ENCODE measurements at places on chromosomes 13 and 19.

GRCh38 chr13:51733374-51734298, 70.3 kb downstream of the DHRS12 start:
- no peak for DNase-seq

DNA sequence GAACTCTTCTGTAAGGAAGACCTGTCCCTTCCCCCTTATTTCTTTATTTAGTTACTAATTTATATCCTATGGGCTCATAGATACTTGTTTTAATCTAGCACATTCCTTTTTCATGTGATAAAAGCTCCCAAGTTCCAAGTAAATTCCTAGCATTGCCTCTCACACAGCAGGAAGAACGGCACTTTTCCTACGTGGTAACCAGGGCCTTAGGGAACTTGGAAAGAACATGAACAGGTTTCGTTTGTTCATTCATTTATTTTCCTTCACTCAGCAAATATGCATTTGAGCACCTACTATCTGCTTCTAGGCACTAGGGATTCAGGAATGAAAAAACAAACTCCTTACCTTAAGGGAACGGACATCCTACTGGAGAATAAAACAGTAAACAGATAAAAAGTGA, 125.1 kb downstream of the SIPA1L3 start:
- no peak for DNase-seq

GRCh38 chr13:64639206-64639605, 2590.9 kb downstream of the PCDH9 start:
- no peak for DNase-seq

- no peak for DNase-seq
Measured at GRCh38 chr13:35014606-35015213, 72.6 kb downstream of the NBEA start.

DNA sequence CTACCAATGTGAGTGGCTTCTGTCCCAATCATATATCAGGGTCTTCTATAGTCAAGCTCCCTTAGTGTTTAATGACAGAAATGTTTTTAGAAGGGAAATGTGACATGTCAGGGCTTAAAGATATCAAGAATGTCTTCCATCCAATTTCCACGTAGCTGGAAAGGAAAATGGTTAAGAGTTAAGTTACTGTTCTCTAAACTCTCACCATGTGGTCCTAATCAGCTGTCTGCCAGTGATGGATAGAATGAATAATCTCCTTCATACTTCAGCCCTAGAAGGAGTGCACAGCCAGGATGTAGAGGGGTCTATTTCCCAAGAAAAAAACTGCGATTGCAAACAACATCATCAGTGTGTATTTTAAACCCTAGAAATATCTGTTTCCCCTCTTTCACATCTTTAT, 36.3 kb downstream of the FLT1 start:
- no peak for DNase-seq

GRCh38 chr13:43494206-43494605, 292.6 kb downstream of the ENOX1 start:
- no peak for DNase-seq

GRCh38 chr13:78402708-78403400, 200.5 kb downstream of the POU4F1 start:
- no peak for DNase-seq

DNA sequence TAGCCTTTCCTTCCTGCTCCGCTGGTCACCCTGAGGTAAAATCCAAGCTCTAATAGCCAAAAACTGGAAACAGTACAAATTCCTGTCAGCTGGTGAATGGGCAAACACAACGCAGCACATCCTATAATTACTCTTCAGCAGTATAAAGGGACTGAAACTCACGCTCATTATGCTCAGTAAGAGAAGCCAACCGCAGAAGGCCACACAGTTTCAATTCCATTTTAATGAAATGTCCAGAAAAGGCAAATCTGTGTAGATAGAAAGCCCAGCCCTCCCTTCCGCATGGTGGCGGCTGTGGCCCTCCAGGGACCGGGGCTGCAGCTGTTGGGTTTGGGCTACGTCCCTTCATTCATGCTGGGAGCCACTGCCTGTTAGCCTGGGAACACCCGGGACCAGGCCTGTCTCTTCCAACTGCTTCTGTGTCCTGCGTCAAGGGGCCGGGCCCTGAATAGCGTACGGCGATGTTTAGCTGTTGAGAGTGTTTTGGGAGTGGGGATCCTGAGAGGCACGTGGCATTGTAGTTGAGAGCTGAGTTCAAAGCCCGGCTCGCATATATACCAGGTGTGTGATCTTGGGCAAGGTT, 23.5 kb downstream of the NKPD1 start:
- no peak for DNase-seq

DNA sequence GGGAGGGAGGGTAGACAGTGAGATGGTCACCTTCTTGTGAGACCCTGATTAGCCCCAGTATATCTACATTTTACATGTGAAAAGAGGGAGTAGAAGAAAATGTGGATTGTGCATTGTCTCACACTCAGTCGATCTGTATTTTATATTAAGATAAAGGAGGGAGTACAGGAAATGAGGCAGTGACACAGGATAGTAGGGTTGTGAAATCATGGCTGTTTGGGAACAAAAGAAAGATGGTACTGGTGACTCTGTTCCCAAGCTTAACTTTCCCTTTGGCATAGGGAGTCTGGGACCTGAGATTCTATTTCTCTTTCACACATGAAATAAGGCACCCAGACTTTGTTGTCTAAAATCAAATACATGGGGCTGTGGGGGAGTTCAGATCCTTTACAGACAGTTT, 194.7 kb downstream of the ABCC4 start:
- DNase-seq, result no peak

GRCh38 chr19:34597596-34597995, 79.4 kb downstream of the SCGB2B2 start:
- DNase-seq, result no peak

DNA sequence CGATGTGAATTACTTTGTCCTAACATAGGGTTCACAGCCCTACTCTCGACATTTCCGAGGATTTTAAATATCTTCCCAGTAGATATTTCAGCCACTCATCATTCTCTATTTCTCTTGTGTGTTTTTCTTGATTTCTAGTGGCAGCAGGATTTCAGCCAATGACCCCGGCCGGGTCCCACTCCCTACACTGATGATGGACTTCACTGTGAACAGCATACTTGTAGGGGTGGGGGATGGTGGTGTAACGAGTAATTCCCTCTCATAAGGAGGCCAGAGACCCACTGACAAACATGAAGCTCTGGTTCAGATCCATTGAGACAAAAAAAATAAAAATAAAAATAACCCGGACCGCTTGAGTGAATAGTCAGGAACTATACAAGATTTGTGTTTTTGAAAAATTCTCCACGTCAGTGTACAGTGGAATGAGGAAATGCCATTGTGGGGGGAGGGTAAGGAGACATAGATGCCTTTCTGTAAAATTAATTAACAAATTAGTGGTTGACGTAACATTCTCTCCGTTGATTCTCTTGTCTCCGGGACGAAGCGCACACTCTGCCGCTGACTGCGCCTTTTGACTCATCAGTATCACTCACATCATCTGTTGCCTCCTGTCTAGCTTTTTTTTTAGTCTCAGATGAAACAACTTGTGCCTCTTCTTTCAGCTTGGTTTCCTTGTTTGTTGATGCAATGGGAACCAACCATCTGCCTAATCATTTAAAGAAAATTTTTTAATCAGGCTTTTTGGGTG, 48.8 kb upstream of the IRS2 start:
- no peak for DNase-seq

GRCh38 chr13:26680123-26680450, 80.5 kb downstream of the GPR12 start:
- DNase-seq, result no peak

GRCh38 chr19:29551774-29552173, 26.0 kb downstream of the VSTM2B start:
- DNase-seq, result no peak

DNA sequence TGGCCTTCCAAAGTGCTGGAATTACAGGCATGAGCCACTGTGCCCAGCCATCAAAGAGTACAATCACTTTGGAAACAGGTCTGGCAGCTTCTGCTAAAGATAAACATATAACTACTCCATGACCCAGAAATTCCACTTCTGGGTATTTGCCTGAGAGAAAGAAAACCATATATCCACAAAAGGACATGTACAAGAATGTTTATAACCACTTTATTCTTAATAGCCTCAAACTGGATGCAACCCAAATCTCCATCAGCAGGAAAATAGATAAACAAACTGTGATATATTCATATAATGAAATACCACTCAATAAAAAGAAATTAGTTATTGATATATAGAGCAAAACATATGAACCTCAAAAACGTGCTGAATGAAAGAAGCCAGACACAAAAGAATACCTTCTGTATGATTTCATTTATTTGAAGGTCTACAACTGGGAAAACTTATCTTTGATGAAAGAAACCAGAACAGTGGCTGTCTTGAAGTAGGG, 40.5 kb downstream of the TEX26 start:
- DNase-seq, result no peak

DNA sequence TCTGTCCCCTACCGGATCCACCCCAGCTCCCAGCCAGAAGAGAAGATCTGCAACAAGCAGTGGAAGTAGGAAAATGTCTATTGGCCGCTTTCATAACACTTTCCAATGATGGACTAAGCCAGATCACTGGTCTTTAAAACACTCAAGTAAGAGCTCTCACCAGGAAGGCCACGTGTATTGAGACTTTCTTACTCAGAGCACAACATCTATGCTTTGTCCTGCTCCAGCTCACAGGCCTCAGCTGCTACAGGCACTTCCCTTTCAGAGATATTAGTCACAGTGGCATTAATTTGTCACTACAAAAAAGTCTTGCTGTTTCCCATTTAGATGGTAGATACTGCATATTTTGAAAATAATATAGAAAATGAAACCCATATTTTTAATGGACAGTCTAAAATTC, 164.2 kb downstream of the ABCC4 start:
- no peak for DNase-seq

DNA sequence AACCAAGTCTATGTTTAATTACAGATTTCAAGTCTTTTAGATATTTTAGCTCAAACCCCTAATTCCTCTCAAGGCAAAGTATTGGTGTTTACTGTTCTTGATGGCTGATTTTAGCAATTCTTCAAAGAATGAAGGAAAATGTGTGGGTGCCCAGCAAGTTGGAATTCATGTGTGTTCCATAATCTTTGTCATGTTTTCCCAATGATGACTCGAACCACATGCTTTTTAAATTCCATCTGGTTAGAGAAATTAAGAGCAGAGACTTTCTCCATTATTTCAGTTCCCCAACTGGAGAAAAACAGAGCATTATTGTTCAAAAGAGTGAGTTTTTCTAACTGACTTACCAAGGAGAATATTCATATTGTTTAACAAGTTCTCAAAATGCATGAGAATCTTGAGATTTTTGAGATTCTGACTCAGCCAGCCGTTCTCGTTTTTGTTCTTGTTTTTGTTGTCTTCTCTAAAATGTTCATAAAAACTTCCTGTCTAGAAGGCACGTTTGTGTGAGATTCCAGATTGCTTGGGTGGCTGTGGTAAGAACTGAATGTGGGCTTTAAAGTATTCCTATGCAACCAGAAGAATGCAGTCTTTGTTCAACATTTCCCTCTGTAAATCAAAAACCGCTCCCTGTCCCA, 404.7 kb downstream of the IRS2 start:
- no peak for DNase-seq

DNA sequence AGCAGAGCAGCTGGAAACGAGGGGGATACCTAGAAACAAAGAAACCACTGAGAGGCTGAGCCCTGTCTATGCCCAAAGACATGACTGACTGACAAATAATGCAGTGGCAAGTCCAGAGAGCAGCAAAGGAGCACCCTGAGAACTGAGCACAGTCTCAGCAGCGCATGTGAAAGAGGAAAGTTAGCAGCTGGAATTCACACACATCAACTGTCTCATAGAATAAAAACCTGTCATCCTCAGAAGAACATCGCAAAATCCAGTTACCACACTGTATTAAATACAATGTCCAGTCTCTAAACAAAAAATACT, 24.1 kb upstream of the DLEU7 start:
- no peak for DNase-seq

DNA sequence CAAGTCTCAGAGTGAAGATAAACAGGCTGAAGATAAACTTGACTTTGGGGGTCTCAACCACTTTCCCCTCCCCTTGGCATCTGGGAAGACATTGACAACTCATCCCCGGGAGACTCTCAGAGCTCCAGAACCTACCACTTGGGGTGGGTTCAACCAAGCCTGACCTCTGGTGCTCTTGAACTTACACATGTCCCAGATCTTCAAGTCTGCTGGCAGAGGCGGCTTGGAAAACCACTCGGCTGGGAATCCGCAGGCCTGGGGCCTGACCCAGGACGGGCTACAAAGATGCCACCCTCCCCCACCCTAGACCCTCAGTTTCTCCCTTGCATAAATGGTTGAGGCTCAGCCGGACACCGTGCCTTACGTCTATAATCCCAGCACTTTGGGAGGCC, 512 bp downstream of the LRRC8E start:
- no peak for DNase-seq

GRCh38 chr13:20053016-20053415, 94.5 kb downstream of the ZMYM2 start:
- no peak for DNase-seq

- no peak for DNase-seq
Measured at GRCh38 chr19:12664406-12665280, 1.9 kb downstream of the MAN2B1 start.

DNA sequence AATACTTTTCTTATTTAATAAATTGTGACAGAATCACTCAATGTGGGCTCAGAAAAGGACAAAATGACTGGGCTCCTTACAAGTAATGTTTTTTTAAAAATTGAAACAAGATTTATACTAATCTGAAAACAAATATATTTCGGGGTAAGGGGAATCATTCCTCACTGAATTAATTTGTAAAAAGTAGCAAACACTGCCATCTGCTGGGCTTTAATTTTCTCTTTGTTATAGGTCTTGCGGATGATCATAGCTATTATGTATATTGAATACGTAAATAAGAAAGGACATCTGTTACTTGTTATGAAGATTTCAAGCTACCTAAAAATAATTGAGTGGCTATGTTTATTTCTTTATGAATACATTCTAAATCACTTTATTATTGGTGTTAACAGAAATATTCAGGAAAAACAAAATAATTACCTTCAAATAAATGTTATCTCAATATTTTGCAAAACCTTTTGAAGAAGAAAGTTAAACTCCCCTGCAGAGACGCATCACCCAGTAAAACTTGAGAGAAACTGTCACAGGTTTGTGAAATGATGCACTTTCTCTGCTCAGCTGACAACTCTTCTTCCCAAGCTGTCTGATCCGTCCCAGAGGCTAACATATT, 17.8 kb upstream of the ENOX1 start:
- DNase-seq, result no peak

GRCh38 chr13:99974939-99975561, 3.5 kb upstream of the ZIC5 start:
- DNase-seq, result no peak

GRCh38 chr13:64674126-64674525, 2556.0 kb downstream of the PCDH9 start:
- no peak for DNase-seq

DNA sequence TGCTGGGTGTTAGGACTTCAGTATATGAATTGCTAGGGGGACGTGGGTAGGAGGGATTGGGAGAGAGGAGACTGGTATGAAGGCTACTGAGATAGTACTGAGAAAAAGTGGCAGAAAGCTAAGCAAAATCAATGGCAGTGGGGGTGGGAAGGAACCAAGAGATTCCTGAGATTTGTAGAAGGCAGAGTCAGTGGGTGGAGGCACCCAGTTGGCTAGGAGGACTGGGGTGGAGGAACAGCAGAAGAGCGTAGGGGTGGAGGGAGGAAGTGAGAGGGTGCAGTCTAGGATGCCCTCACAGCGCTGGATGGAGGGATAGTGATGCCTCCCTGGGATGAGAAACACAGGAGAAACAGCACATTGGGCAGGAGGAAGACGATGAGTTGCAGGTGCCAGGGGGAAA, 5.6 kb upstream of the MEDAG start:
- no peak for DNase-seq

GRCh38 chr13:76326343-76326742, 559.9 kb downstream of the KCTD12 start:
- no peak for DNase-seq

Measured in activated CD4-positive, CD25-positive, alpha-beta regulatory T cell treated with anti-CD3 and anti-CD28 coated beads, Interleukin-2, amount 50 U/mL, for 16 hours (primary cell).